ENCODE measurements at places on chromosomes 12 and 14.

DNA sequence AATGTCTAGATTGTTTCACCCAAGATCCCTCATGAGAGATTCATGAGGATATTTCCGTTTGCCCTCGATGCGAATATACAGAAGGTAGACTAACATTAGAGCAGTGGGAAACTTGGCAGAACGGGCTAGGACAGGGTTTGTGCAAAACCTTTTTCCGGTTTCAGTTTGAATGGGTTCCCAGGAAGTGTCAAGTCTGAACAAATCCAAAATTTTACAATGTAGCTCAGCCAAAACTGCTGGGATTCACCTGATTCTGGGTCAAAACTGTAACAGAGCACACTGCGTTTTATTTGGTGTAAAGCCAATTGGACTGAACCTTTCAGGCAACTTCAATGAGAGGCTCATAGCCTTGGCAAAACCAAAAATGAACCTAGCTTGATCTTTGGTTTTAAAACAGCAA is 337.8 kb upstream of the DIO2 start:
- no peak for DNase-seq

DNA sequence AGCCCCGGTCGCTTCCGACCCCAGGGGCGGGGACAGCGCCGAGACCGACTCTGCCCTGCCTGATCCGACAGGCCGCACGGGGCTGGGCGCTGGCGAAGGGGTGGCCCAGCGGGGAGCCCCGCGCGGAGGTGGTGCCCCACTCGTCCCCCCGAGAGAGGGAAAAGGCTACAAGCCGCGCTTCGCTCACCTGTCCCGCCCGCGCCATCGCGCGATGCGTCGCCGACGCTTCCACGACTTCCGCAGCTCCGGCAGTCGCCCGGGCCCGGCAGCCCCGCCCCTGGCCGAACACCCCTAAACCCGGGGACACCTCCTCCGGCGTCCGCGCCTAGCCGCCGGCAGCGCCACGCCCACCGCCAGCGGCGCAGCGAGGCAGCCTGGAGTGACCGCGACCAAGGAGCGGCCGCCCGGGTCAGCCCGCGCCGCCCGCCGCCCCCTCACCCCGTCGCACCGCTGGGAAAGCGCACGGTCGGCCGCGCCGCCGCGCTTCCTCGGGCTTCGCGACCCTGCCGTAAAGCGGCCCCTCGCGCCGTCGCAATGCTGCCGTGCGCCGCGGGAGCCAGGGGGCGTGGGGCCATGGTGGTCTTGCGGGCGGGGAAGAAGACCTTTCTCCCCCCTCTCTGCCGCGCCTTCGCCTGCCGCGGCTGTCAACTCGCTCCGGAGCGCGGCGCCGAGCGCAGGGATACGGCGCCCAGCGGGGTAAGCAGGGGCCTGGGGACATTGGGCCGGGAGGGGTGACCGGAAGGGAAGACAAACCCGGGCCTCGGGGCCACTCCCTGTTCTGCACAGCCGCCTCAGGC is at the start of the genes BAG5 and COA8:
BAG5 (minus strand) TSS at position 229 of the 797 bp plus-strand sequence. CDS start 1,493 bp downstream, outside the sequence.
COA8 (plus strand) TSS at position 532 of the 797 bp plus-strand sequence; CDS start at position 574, 42 bp downstream.
- peak; percentile 94 for DNase-seq

DNA sequence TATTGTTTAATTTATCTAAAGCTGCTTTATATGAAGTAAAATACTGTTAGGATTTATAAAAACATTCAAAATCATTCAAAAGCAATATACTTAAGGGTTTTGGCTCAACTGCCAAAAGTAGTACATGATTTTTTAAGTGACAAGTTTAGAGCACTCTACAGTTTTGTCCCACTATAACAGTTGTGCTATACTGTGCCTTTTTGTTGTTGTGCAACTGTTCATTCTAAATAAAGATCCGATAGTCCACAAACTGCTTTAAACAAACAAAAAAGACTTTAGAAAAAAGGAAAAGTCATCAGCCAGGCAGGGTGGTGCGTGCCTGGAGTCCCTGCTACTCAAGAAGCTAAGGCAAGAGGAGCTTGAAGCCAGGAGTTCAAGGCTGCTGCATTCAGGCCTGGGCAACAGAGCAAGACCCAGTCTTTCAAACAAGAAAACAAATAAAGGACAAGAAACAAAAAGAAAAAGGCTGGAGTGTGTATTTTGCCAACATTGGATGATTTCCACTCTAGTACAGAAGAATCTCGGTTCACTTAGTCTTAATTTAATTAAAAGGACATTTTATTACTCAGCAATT is 7.3 kb downstream of the C2CD5 start:
- DNase-seq = no peak

GRCh38 chr12:127998988-127999387 is 268.0 kb upstream of the TMEM132C start:
- DNase-seq = no peak

GRCh38 chr12:19105463-19105862 is 24.1 kb upstream of the PLEKHA5 start:
- no peak for DNase-seq

GRCh38 chr12:20194171-20194570 is 174.2 kb upstream of the PDE3A start:
- DNase-seq = no peak

DNA sequence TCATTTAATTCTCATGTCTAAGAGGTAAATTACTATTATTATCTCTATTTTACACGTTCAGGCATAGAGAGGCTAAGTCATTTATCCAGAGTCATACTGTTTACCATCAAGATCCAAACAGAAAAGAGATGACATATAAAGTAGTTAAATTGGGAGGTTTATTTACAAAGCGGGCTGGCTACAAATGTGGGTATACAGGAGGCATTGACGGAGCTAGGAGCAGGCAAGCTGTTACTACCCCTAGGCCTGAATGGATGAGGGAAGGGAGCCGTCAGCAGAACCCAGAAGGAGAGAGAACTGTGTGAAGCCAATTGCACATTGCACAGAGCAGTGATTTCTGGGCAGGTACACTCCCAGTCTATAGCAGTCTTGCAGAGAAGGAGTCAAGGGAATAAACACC is 39.8 kb downstream of the DACT1 start:
- DNase-seq = no peak

GRCh38 chr12:83432176-83432719 is 745.5 kb downstream of the TMTC2 start:
- DNase-seq = no peak

GRCh38 chr12:46126050-46126727 is 135.8 kb upstream of the SCAF11 start:
- no peak for DNase-seq

GRCh38 chr14:71169861-71170260 is 262.6 kb downstream of the PCNX1 start:
- no peak for DNase-seq

GRCh38 chr14:70188322-70188658 is 461 bp downstream of the SLC8A3 start:
- peak; percentile 4 for DNase-seq

DNA sequence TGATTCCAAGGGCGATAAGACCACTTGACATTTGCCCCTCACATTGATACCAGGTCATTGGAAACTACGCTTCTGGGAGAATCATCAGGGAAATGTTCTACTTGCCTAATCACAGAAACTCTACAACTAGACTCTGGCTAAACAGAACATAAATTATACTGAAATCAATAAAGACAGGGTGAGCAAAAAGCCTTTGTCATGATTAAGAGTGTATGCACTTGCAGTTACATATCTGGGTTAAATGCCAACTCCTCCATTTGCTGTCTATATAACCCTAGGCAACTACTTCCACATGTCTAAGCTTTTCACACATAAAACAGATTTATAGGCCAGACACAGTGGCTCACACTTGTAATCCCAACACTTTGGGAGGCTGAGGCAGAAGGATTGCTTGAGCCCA is 125.7 kb downstream of the PHLDA1 start:
- DNase-seq = no peak

DNA sequence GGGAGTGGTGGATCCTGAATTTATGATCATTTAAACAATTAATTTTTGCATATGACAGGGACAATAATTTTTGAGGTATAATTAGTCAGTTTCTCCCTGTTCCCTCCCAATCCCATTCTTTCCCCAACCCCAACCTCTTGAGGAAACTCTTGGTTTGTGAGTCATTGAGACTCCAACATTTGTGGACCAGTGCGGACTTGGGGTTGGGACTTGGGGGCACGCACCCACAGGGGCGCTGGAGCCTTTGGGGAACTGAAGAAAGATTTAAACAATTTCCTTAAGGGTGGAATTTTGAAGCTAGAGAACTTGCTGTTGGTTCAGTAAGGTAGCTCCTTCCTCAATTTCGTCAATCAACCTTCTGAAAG is 17.4 kb upstream of the PTGR2 start:
- no peak for DNase-seq

DNA sequence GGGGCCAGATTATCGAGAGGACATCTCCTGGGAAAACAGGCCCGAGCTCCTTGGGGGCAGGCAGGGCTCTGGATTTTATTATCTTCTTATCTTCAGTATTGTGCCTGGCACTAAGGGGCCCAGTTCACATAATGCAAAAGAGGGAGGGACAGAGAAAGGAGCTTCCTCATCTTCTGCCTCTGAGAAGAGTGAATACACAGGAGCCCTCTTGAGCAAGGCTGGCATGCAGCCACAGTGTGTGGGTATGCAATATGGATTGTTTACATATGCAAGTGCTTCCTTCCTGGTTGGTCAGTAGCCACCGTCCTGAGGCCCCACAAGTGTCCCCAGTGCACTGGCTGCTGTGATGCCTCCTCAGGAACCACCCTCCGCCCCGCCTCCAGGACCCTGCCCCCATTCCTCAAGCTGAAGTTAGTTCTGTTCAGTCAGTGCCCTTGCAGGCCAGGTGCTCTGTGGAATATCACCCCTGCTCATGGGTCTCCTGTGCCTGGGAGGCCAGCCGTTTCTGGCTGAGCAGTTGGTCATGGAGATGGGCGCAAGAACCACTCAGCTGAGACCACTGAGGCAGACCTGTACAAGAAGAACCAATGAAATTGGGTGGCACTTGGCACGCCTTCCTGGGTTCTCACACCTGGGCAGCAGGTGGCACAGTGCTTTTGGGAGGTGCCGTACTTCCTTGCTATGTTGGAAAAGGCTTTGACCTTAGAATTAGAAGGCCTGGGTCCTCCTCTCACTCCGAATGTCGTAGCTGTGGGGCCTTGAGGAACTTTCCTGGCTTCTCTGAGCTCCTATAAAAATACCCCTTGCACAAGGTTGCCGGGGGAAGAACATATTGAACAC is 35.1 kb upstream of the ACTN1 start:
- peak; percentile 64 for DNase-seq

DNA sequence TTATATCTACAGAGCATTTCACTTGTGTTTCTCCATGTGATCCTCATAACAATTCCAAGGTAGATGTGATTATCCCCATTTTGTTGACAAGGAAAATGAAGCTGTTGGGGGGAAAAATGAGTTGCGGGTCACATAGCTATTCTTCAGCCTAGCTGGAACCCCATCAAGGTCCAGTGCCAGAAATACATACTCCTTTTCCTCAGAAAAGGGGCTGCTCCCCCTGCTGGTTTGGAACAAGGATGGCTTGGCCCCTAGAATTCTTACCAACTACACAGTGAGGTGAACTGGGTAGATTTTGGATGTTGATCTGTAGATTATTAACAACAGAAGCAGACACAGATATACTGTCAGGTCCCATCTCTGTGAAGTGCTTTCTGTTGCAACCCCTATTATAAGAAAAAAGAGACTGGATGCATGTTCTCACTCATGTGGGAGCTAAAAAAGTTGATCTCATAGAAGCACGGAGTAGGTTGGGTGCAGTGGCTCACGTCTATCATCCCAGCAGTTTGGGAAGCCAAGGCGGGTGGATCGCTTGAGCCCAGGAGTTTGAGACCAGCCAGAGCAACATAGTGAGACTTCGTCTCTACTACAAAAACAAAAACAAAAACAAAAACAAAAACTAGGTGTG is 8.9 kb downstream of the IKZF4 start:
- peak; percentile 84 for DNase-seq
